ENCODE measurements at places on chromosomes 5 and 9.

GRCh38 chr9:93329629-93330280 is 121.7 kb upstream of the FAM120A start:
- DNase-seq: no peak

DNA sequence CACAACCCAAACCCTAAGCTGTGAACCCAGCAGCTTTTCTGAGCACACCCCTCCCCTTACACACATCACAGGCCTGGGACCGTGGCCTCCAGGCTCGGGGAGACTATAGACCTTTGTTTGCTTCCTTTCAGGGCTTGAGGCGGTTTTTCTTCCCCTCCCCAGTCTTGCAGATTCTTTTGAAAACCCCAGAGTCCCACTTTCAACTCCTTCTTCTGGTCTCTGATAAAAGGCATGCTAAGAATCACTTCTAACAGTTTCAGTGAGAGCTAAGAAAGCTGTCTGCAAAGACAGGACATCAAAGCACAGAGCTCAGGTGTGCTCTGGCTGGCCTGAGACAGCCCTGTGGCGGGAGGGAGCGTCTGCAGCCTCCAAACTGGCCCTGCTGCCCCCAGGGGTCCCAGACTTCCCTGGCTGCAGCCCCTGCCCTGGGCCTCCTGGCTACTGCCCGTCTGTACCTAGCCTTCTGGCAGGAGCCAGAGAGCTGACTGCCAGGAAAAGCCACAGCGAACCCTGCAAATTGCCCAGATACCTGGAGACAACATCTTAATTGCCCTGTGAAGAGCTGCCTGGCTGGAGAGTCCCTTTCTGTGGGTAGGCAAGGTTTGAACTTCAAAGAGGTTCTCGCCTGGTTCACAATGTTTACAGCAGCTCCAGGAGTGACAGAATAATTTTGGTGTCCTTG is 138.9 kb downstream of the GADD45G start:
- DNase-seq: no peak

- DNase-seq: no peak
These were observed 357.0 kb downstream of the GADD45G start for GRCh38 chr9:89961616-89962341.

GRCh38 chr5:14834584-14835550 is 36.7 kb downstream of the ANKH start:
- DNase-seq: no peak

GRCh38 chr5:112703866-112704820 is 33.5 kb upstream of the APC start:
- DNase-seq: no peak

DNA sequence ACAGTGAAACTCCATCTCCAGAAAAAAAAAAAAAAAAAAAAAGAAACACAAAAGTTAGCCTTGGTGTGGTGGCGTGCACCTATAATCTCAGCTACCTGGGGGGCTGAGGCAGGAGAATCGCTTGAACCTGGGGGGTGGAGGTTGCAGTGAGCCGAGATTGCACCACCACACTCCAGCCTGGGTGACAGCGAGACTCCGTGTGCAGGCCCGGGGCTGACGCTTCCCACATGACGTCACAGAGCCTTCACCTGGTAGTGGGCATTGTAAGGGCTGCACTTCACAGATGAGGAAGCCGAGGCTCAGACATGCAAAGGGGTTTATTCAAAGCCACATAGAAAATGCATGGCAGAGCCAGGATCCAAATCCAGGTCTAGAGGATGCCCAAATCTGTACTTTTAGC is 114.2 kb downstream of the GAPVD1 start:
- no peak for DNase-seq

DNA sequence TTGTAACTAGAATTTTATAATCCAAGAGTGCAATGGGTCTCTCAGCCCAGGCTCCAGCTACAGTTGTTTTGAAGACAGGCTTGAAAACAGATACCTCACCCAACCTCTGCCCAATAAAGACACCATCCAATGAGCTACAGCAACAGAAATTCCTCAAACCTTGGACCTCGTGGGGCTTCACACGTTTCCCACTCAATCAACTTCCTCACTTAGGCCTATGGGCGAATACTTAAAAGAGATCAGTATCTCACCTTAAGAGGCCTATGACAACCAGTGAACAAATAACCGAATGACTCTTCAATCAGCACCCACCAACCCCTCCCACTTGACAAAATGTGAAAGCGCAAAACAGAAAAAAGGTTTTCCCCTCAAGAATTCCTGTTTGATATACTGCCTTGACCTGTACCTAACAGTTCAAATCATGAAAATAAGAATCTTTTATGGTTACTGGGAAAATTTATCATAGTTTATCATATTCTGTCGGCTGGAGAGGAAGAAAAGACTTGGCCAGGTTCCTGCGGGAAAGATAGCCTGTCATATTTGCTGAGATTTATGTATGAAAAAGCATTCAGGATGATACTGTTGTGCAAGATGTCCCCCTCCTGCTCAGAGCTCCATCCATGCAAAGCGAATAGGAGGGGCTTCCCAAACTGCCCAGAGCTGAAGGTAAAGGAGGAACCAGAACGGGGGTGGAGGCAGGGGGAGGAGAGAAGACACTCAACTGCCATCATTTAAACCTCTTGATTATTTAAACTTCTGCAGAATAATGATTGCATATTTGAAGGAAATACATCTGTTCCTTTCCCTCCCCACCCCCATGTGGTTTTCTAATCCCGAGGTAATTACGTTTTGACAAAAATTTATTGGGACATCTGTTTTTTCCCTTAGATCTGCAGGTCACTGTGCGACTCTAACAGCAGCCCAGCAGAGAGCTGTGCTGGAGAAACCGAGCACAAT is 256.3 kb downstream of the NFIB start:
- DNase-seq: no peak

Measured in stimulated activated CD4-positive, alpha-beta T cell treated with anti-CD3 and anti-CD28 coated beads, Interleukin-1b, Interleukin-23, amount 100 ng/mL, for 48 hours (primary cell).